ENCODE measurements at places on chromosomes 3 and 15.

DNA sequence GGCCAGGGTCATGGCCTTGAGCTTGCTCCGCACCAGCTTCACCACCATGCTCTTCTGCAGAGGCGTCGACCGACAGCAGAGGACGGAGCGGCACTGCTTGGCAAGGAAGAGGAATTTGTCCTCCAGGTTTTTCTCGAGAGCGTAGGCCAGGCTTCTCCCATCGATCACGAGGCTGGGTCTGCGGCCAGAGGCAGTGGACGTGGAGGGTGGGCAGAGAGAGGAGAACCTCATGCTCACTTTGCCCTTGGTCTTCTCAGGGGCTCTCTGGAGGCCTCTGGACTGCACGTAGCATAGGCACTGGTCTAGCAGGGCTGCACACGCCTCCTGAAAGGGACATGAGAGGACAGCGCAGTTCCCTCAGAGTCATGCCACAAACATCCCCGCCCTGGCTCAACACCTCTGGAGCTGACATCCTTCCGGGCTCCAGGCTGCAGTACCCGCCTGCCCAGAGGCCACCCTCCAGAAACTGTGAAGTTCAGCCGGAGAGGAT lies 168.3 kb downstream of the ATP10A start:
- no peak for DNase-seq

DNA sequence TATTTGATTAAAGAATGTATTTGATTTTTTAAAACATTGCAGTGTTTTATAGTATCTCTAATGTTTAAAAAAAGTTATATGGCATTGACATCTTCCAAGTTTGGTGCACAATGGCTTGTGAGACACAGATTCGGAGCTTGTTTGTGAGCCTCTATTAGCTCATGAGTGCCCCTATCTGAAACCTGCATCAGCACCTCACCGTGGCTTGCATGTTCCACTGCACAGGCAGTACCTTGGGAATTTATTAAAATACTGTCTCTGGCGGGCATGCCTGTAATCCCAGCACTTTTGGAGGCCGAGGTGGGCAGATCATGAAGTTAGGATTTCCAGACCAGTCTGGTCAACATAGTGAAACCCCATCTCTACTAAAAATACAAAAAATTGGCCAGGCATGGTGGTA lies 6.8 kb upstream of the RTP2 start:
- no peak for DNase-seq

DNA sequence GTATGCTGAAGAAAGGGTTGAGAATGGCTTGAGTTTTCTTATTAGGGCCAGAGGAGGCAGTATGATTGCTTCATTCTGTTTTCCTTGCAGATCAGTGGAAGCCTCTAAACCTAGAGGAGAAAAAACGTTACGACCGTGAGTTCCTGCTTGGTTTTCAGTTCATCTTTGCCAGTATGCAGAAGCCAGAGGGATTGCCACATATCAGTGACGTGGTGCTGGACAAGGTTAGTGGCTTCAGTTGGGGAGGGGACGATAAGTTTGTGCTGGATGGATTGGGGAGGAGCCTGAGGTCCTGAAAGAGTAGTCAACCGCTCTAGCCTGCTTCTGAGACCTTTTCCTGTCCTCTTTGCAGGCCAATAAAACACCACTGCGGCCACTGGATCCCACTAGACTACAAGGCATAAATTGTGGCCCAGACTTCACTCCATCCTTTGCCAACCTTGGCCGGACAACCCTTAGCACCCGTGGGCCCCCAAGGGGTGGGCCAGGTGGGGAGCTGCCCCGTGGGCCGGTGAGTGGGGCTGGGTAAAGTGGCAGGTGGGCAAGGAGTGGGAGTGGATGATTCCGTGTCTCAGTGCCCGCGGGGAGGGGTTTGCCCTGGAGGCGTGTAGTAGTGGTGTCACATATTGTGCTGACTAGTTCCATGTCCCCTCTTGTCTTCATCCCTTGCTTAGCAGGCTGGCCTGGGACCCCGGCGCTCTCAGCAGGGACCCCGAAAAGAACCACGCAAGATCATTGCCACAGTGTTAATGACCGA lies 8.5 kb downstream of the EIF4G1 start:
- no peak for DNase-seq

DNA sequence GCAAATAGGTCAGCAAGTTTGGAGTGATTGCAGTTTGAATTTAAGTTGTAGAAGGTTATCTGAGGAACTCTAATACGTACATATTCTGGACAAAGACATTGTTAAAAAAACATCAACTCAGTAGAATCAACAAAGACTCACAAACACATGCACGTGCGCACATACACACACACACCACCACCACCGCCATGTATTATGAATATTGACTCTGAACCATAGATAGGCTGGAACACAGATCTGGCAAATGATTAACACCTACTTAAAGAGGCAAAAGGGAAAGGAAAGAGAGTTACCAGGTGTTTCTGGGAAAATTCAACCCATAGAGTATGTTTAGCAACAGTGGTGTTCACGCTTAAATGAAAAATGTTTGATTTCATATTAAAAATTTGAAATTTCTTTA lies 334.2 kb upstream of the ALCAM start:
- DNase-seq = no peak

GRCh38 chr3:119636891-119637611 lies 23.3 kb downstream of the POPDC2 start:
- DNase-seq = no peak

All from foreskin melanocyte (primary cell).